ENCODE measurements at places on chromosomes 2 and 18. TPM values are rescaled to one million over a fixed set of nuclear protein-coding genes. Genes with fewer than 3 reads are reported as not detected.

DNA sequence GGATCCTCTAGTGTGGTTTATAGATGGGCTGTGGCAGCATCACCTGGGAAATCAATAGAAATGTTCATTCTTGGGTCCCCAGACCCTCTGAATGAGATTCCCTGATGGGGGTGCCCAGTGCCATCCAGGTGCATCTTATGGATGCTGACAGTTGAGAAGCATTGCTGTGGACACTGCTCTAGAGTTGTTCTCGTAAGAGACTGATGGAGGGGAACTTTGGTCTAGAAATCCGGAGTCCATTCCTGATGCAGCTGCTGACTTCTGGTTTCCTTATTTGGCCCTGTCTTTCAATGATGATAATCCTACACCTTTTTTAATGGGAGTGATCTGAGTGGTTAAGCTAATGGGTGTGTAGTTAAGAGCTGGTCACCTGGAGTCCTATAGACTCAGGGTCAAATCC lies 28.3 kb upstream of the E2F6 start:
- no peak overlapping the region for H3K4me3 ChIP-seq
- H3K27ac ChIP-seq, result no peak overlapping the region
- peaks cover 23% of the 10 kb centered on the region for H3K4me1 ChIP-seq
- no peaks in the 10 kb centered on the region for H3K36me3 ChIP-seq
- no peaks in the 10 kb centered on the region for H3K27me3 ChIP-seq

DNA sequence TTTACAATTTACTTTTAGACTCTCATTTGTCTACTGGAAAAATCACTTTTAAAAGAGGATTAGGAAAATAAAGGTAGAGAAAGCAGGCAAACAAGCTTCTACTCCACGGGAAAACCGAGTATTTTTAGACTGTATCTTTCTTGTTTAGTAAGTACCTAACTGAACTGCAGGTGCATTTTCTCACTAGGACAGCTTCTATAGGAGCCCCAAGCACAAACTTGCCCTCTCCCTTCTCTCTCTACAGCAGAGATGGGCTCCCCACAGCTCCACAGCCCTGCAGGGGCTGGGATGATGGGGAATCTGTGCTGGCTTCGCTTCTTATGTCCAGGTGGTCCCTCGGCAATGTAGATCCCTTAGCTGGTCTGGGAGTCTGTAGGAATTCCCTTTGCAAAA lies 16.2 kb downstream of the PSTPIP2 start:
- no peak overlapping the region for H3K4me3 ChIP-seq
- H3K36me3 ChIP-seq, result no peaks in the 10 kb centered on the region
- H3K27me3 ChIP-seq, result no peaks in the 10 kb centered on the region
- no peaks in the 10 kb centered on the region for H3K4me1 ChIP-seq
- no peak overlapping the region for H3K27ac ChIP-seq

DNA sequence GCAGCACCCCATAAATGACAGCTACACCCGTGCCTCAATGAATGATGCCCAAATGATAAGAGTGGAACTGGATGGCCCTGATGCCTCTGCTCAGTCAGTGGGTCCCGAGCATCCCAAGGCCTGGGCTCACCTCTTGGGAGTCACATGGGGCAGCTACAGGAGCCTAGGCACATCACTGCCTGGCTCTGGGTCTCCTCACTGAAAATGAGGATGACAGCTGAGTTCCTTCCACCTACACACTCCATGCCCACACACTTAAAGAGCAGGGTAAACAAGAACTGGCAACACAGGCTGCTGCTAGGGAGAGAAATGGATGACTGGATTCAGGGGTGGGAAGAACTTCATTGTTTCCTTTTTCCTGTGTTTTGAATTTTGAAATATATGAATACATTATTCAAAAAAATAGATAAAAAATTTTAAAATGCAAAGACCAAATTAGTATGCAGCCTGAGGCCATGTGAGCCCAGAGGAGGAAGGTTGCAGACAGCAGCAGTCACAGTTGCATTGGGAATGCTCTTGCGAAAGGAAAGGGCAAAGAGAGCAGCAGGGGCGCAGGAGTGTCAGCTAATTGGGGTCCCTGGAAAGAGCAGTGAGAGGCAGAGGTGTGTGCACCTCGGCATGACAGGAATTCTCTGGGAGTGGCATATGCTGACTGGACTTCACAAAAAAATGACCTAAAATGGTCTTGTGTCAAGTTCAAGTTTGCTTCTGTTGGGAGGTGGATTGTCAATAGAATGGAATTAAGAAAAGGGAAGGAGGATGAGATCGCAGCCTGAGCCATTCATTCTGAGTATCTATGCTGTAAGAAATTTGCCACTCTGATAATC lies 327.1 kb downstream of the CELF4 start:
- no peaks in the 10 kb centered on the region for H3K27me3 ChIP-seq
- no peak for DNase-seq
- peaks cover 5% of the 10 kb centered on the region for H3K36me3 ChIP-seq
- H3K27ac ChIP-seq, result no peak overlapping the region

- no peaks in the 10 kb centered on the region for H3K4me1 ChIP-seq
- no peaks in the 10 kb centered on the region for H3K27me3 ChIP-seq
- H3K36me3 ChIP-seq, result no peaks in the 10 kb centered on the region
Measured at GRCh38 chr2:88639865-88640264, 12.6 kb upstream of the EIF2AK3 start.

DNA sequence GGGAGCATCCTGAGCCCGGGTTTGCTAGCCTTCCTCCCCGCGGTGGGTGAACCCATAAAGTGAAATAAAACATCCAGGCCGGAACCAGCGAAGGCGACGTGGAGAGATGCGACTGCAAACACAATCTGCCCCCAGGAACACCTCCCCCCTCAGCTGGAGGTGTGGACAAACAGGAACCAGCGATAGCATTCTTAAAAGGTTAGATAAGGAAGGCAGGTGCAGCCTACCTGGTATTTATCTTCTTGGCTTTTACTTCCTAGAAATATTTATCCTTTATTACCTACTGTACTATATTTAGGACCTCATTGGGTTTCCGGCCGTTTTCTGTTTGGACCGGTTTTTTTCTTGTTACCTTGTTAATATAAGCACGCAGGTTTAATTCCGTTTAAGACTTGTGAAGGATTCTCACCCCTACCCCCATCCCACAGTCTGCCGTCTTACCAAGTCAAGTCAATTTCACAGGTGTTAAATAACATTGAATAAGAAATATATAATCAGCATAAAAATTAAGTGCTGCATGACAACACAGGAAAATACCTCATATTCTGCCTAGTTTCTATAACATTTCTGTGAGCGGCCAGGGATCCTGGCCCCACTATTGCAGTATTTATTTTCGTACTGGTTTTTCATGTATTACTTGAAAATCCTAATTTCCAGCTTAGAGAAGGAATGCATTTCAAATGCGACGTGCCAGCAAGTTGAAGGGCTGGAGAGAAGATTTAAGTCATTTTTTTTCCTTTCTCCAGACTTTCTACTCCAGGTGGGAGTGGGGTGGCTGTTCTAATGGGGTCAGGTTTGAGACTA lies 224.0 kb upstream of the ID2 start:
- no peak overlapping the region for H3K4me3 ChIP-seq
- no peak overlapping the region for H3K27ac ChIP-seq
- peaks cover 6% of the 10 kb centered on the region for H3K27me3 ChIP-seq

GRCh38 chr2:3154146-3154545 lies 223.5 kb downstream of the EIPR1 start:
- H3K27me3 ChIP-seq, result no peaks in the 10 kb centered on the region
- peaks cover 5% of the 10 kb centered on the region for H3K36me3 ChIP-seq
- DNase-seq, result no peak
- no peaks in the 10 kb centered on the region for H3K4me1 ChIP-seq
- H3K4me3 ChIP-seq, result no peak overlapping the region

DNA sequence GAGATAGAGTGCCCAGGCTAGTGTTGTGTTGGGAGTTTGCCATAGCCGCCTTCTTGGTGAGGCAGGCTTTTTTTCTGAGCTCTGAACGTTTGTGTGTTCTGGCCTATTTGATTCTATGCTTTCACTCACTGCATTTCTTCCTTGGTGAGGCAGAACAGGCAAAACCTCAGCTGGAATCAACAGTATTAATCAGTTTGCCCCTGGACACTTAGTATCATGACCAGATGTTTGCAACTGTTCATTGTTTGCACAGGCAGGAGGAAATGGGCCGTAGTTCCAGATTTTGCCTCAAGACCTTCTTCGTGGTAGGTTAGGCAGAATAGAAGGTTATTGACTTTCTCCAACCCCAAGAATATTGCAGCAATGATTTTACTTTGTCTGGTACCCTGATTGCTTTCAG lies 218.1 kb upstream of the RASGRP3 start:
- no peaks in the 10 kb centered on the region for H3K36me3 ChIP-seq
- DNase-seq, result no peak
- no peak overlapping the region for H3K4me3 ChIP-seq
- H3K27ac ChIP-seq, result no peak overlapping the region
- no peaks in the 10 kb centered on the region for H3K4me1 ChIP-seq

DNA sequence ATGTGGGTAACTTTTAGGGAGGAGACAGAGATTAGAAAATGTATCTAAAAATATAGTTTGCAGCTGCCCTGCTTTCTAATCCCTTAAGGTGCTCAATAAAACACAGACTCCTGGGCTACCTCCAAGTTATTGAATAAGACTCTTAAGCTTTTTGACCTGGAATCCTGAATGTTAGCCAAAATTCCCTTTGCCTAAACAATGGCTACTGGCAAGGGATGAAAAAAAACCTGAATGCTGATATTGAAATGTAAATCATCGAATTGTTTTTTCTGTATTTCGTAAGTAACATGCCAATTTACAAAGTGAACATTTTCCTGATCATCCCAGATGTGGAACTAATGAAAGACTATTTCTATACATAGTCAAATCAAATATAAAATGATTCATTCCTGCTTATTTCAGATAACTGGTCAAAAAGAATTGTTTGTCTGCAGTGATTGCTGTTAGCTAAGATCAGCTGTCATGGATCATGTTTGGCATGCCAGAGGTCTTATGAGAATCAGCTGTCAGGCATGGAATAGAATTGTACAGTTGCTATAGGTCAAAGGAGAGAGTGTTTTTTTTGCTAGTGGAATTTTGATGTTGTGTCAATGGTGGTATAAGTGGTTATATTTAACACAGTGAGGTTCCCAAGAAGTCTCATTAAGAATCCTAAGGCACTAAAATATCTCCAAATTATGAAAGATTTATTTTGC lies 363.6 kb upstream of the CWC22 start:
- no peaks in the 10 kb centered on the region for H3K36me3 ChIP-seq
- no peak overlapping the region for H3K4me3 ChIP-seq
- DNase-seq, result no peak

DNA sequence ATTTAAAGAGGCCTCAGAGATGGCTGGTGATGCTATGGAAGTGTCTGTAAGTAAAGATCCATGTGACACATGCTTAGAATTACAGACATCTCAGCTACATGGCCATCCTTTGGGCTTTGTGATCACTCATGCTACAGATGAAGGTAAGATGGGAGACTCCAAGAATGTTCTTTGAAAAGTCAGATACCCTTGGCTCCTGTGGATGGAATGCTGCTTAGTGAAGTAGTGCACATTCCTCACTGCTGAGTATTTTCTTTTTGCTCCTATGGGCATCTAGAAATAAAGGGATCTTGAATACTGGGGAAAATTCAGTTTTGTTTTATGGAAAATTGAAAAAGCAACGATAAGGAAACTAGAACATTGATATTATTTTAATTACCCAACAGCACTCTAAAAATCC lies 55.2 kb upstream of the REV1 start:
- H3K4me1 ChIP-seq, result no peaks in the 10 kb centered on the region
- peaks cover 6% of the 10 kb centered on the region for H3K36me3 ChIP-seq
- no peak for DNase-seq
- H3K27ac ChIP-seq, result no peak overlapping the region

DNA sequence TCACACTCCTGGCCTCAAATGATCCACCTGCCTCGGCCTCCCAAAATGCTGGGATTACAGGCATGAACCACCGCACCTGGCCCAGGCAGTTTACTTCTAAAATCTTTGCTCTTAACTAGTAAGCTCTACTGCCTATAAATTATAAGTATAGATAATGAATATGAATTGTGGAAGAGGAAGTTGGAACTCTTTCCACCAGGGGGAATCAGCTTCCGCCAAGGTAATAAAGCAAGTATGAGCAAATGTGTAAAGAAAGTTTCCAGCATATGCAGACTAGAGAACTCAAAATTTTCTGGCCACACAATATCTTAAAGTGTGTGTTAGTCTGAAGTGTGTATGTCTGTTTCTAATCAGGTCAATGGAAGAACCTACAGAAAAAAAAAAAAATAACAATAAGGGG lies 68.1 kb downstream of the RMDN2 start:
- H3K4me1 ChIP-seq, result no peaks in the 10 kb centered on the region
- no peak overlapping the region for H3K27ac ChIP-seq
- DNase-seq, result no peak
- H3K36me3 ChIP-seq, result peaks cover 1% of the 10 kb centered on the region
- H3K27me3 ChIP-seq, result no peaks in the 10 kb centered on the region

DNA sequence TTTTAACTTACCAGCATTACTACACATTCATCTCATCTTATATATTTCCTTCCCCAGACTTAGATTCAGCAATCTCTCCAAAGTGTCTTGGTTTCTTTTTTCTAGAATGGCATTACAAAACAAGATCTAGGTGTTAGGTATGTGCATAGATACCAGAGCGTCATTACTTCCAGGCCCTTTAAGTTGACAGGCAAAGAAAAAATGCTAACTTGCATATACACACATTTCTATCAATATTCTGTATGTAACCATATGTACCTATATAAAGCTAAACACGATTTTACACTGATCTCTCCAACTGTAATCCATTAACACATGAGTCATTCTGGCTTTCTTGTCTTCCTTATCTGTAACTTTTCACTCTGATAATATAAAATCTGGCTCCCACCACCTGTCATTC lies 503.8 kb upstream of the NRXN1 start:
- no peak for DNase-seq
- H3K36me3 ChIP-seq, result no peaks in the 10 kb centered on the region
- no peak overlapping the region for H3K4me3 ChIP-seq
- H3K4me1 ChIP-seq, result no peaks in the 10 kb centered on the region

DNA sequence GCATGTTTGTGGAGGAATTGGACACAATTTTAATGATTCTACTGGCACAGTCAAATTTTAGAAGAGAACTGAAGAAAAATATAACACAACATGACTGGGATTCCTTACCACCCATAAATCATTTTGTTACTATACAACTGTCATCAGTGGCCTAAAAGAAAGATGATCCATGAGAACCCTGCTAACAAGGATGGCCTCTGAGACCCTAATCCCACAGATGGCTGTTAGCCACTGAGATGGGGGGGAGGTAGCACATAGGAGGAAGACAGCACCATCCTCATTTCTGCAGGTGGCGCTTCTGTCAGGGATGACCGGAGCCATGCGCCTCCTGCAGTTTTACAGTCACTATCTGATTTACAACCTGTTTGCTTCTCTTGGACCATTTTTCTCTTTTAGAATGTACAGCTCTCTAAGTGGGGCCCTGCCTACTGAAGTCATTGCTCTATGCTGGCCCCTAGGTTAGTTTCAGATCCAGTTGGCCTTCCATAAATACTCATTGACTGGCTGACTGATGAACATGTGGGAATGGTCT lies 279.8 kb downstream of the NAPG start:
- DNase-seq, result no peak
- H3K4me1 ChIP-seq, result no peaks in the 10 kb centered on the region
- no peak overlapping the region for H3K4me3 ChIP-seq
- H3K36me3 ChIP-seq, result no peaks in the 10 kb centered on the region
- H3K27ac ChIP-seq, result no peak overlapping the region

- H3K27ac ChIP-seq, result no peak overlapping the region
- no peak overlapping the region for H3K4me3 ChIP-seq
- H3K36me3 ChIP-seq, result no peaks in the 10 kb centered on the region
- no peak for DNase-seq
- H3K27me3 ChIP-seq, result no peaks in the 10 kb centered on the region
Measured at GRCh38 chr2:66095820-66096345, 339.0 kb upstream of the MEIS1 start.

Gene DNAJC5G
- 0.22 TPM for total RNA-seq

Gene YWHAQ
- total RNA-seq, result 535 TPM

Gene GKN1
- not detected for total RNA-seq

Gene TRMT61B
- 22.3 TPM for total RNA-seq

Gene DLX2
- not detected for total RNA-seq

Gene TMEM169
- 7.7 TPM for total RNA-seq

Gene VRK2
- 11.0 TPM for total RNA-seq

Gene CPO
- 0.33 TPM for total RNA-seq
